Eye (tissue), 1 donor: ENCODE measurements at places on chromosomes 5 and 9.
A peak's percentile ranks its signal among the peaks of the same experiment; 100 is the strongest.

DNA sequence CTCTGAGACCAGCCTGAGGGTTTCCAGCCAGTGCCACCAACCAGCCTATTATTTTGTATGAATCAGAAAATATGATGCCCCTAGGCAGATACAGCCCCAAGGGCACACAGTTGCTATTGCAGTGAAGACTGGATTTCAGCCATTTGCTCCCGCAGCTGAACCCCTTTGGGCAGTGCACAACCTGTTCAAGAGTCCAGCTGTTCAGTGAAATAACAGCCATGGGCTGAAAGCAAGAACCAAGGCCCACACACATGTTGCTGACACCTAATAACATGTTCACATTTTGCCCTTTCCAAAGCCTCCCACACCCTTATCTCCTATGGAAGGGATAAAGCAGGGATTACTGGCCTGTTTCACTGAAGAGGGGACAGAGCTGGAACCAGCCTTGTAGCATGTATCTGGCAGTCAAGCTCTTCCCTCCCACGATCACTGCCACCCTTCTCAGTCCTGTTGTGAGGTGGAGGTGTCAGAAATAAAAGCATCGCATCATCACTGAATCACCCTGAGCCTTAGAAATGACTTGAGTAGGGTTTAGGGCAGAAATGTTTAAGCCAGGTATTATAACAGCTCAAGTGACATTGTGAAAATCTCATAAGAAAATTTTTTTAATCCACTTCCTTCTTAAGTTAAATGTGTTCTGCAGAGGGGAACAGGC is 137.1 kb upstream of the FSTL4 start:
- no peak for DNase-seq

- no peak for DNase-seq
These were observed 175.1 kb upstream of the MAP1B start for GRCh38 chr5:71932131-71932654.

- no peak for DNase-seq
These were observed 126.7 kb downstream of the PPP2R2B start for GRCh38 chr5:146751781-146752401.

GRCh38 chr9:136268735-136269134 is 23.1 kb upstream of the QSOX2 start:
- DNase-seq: peak; percentile 80

GRCh38 chr5:180950291-180950949 is 38.2 kb upstream of the BTNL3 start:
- DNase-seq: no peak

- DNase-seq: no peak
These were observed 6.2 kb upstream of the SPINK4 start for GRCh38 chr9:33233626-33234342.

DNA sequence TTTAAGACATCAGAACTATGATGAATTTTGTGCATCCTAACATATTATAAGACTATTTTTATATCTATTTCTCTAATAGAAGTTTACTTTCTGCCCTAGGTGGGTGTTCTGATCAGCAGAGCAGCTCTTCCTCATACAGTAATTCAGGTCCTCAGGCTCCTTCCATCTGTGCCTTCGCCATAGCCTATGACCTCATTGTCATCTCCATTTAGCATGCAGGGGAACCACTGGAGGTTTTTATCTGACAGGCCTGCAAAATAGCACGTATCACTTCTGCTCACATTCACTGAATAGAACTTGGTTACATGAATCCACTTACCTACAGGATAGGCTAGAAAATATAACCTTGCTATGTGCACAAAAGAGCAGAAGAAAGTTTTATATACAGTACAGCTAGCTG is 159.4 kb upstream of the CCNH start:
- DNase-seq: no peak

- peak; percentile 81 for DNase-seq
These were observed 51.1 kb downstream of the P4HA2 start for GRCh38 chr5:132176521-132176945.

GRCh38 chr5:130104895-130105688 is 200.8 kb downstream of the CHSY3 start:
- no peak for DNase-seq

DNA sequence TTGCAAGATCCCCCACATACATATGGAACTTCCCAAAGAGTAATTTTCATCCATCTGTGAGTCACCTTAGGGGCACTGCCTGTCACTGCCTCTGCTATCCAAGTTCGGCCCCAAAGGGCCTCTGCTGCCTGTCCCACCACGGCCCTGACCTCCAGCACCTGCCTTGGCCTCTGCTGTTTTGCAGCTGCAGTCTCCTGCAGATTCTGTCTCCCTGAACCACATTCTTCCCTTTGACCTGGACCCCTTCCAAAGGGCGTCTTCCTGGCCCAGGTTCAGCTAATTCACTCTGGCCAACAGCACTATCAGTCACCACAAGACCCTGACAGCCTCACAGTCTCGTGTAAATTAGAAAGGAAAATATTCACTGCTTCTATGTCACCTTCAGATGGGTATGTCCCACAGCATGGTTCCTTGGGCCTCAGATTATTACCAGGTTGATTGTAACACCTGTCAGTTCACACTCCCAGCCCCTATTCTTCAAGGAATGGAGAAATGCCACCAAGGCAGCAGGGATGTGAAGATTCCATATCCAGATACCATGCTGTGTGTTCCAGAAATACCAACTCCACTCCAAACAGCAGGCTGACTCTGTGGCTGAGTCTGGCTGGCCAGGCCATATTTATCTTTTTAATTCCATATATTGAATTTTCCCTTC is 479.3 kb downstream of the ARHGEF28 start:
- DNase-seq: no peak

DNA sequence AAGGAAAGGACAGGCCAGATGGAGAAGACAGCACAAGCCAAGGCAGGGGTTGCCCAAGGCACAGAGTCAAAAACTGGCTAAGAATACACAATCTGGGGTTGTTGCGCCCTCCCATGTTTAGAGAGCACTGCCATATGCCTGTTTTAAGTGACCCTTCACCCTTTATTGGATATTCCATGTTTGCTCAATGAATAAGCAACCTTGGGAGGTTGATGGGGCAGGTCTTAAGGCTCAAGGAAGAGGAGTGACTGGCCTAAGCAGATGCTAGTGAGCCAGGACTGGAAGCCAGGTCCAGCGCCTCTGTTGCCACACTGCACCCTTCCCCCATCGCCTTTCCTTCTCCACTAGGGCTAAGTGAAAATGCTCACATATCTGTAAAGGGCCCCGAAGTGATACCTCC is 6.7 kb downstream of the TXN start:
- no peak for DNase-seq

- no peak for DNase-seq
These were observed 12.8 kb upstream of the KCNV2 start for GRCh38 chr9:2704504-2704903.

DNA sequence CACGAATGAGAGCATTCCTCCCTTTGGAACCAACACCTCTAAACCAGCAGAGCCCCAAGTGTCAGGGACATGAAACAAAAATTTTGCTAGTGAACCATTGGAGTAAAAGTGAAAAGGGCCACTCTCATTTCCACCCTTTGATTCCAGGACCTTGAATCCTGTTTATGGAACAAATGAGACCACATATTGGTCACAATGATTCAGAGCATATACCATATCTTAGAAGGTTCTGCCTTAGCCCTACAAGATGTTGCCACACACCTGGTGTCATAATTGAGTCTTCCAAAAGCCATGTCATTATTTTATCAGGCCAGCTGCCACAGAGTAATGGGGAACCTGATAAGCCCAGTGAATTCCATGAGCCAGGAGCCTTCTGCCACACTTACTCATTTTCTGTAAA is 66.3 kb upstream of the ZBTB43 start:
- no peak for DNase-seq

- no peak for DNase-seq
These were observed 80.4 kb downstream of the CAAP1 start for GRCh38 chr9:26812217-26812616.

GRCh38 chr9:98871558-98872065 is 64.1 kb downstream of the GALNT12 start:
- no peak for DNase-seq

- DNase-seq: no peak
These were observed 401.0 kb upstream of the ADAMTSL1 start for GRCh38 chr9:18073002-18073401.

DNA sequence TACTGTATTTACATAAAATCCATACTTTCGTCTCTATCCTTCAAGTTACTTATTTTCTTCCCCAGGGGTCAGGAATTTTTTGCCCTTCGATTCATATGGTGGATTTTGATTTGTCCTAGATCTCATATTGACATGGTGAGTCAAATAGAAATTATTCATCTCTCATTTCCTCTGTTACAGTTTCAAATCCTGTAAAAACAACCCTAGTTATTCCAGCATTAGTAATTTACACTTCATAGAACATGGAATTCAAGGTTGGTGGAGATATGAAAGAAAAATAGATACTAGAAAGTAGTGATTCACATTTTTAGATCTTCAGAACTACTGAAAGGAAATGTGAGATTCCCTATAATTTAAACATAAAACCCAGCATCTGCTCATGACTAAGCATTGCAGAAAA is 1331.0 kb upstream of the CDH9 start:
- DNase-seq: no peak

GRCh38 chr5:26649000-26649399 is 389.4 kb downstream of the CDH9 start:
- no peak for DNase-seq

DNA sequence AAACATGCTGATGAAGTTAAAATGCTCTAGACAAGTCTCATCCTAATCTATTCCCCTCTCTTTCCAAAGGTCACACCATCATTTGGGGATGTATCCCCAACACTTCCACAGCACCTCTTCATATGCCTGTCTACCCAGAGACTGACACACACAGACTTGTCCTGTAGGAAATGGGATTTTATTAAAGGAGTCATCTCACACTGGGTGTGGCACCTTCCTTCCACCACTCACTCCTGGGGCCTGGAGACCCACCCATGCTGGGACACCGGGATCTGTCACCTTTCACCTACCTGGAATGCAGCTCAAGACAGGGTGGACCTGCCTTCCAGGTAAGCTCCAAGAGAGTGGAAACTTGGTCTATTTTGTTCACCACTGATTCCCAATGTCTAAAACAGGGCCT is 99.4 kb upstream of the HAND1 start:
- no peak for DNase-seq

DNA sequence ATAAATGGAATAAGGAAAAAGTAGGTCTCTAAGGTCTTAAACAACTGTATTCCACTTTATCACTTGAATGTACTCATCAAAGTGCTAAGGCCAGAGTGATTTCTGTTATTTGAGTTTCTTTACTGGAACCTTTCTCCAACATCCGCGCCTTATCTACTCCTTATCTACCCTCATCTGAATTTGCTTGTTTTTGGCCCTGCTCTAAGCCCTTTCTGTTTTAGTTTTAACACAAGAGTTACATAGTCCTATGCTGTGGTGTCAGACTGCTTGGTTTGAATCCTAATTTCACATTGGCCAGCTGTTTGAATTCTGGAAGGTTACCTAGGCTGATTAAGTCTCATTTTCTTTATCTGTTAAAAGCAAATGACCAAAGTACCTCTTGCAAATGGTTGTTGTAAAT is 128.3 kb downstream of the PCSK5 start:
- no peak for DNase-seq

GRCh38 chr5:37005946-37006540 is 129.5 kb downstream of the NIPBL start:
- peak; percentile 39 for DNase-seq

DNA sequence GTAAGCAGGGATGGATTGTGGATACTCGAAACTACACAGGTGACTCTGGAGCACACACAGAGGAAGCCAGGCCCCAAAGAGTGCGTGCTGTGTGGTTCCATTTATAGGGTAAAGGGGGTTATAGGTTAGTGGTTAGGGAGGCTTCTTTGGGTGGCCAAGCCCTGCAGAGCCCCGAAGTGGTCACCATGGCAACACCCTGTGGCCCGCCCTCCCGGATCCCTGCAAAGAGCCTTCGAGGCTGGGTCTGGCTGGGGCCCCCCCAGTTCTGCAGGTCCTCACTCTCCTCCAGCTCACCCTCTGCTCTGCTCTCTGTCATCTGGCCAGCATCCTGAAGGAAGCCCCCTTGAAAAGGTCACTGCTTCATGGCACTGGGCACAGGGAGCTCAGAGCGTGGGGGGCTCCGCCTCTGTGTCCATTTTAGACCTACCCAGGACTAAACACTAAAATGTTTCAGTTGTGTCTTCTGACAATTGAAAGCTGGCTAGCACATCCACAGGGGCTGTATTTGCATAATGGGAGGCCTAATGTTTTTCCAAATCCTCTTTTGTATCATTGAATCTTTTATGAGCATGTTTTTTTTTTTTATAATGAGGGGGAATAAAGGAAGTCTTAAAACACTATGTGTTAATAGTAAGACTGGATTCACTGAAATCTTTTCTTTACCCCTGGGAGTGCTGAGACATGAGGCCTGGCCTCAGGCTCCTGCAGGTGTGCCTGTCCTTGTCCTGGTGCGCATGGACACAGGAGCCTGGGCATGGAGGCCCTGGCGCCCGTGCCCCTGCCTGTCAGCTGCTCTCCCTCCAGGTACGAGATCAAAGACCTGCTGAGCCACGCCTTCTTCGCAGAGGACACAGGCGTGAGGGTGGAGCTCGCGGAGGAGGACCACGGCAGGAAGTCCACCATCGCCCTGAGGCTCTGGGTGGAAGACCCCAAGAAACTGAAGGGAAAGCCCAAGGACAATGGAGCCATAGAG is 55.3 kb downstream of the WNK2 start:
- no peak for DNase-seq

DNA sequence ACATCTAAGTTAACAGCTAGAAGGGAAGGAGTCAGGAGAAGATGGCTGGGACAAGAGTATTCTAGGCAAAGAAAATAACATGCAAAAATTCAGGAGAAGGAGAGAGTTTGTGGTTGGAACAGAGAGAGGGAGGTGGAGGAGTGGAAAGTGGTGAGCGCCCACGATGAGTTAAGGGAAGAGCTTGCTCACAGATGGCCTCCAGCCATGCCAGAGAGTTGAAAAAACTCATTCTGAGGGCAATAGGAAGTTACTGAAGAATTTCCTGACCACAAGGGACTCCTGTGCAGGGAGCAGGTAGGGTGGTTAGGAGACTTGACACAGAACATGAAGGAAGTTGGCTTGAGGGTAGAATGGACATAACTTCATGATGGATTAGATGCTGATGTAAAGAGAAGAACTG is 159.7 kb downstream of the DOCK2 start:
- DNase-seq: no peak

GRCh38 chr5:176995122-176995490 is 11.5 kb downstream of the UIMC1 start:
- no peak for DNase-seq

- DNase-seq: peak; percentile 84
These were observed 1.2 kb downstream of the ROR2 start for GRCh38 chr9:91948597-91949391.

- no peak for DNase-seq
These were observed 49.1 kb downstream of the PTCD2 start for GRCh38 chr5:72369301-72369700.
